ENCODE measurements at places on chromosomes 3 and 15.

- DNase-seq: no peak
Observed at GRCh38 chr15:42080186-42080918, 14.0 kb downstream of the PLA2G4D start.

GRCh38 chr3:196604548-196604947, 34.9 kb upstream of the NRROS start:
- no peak for DNase-seq

GRCh38 chr3:172868582-172869200, 118.2 kb downstream of the ECT2 start:
- no peak for DNase-seq

GRCh38 chr3:147418371-147418781, 9.2 kb downstream of the ZIC1 start:
- DNase-seq: no peak

GRCh38 chr15:66039117-66039871, 170.0 kb downstream of the RAB11A start:
- no peak for DNase-seq

- no peak for DNase-seq
Observed at GRCh38 chr3:176911579-176911978, 285.7 kb downstream of the TBL1XR1 start.

GRCh38 chr3:138297059-138297607, 32.5 kb downstream of the NME9 start:
- DNase-seq: no peak

DNA sequence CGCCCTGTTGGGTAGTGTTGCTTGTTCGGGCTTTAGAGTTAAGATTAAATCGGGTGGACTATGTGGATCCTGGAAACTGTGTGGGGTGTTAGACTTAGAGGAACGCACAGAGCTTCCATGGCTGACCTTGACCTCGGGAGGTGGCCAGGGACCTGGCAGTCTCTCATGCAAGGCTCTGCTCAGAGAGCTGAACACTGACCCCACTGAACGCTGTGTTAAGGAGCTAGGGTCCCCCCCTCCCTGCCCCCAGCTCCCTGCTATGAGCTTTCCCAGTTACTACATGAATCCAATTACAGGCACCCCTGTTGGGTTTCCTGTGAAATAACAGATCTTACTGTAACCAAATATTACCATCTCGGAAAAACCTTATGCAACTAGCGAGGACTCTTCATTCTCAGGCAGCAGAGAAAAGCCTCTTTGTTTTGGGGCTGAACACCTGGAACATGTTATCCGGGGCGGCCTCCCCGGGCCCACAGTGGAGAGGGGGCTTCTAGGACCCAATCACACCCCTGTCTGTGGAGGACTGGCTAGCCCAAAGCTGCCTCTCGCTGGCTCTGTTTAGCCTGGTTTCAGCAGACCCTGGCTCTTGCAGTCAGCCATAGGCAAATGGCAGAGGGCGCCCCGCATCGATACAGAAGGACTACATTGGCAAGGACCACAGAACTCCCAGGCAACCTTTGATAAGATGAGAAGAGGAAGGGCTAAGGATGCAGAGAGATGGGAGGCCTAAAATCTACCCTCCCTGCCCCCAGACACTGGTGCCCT, 25.8 kb upstream of the ALDH1A3 start:
- DNase-seq: no peak

DNA sequence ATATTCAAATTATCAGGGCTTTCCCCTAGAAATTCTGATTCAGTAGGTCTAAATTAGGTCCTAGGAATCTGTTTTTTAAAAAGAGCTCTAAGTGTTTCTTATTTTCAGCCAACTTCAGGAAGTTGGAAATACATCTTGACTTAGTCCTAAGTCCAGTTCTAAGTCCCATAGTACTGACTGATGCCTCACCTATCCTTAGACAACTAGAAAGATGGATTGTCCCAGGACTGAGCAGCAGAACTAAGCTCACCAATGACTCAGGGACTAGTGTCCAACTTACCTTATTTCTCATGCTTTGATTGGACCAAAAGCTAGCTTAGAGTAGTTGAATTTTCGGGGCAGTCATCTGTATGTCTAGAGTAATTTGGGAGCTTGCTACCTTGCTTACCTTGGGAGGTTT, 26.2 kb upstream of the C3orf38 start:
- DNase-seq: no peak

GRCh38 chr15:57640930-57641682, 49.4 kb downstream of the MYZAP start:
- peak; percentile 10 for DNase-seq

DNA sequence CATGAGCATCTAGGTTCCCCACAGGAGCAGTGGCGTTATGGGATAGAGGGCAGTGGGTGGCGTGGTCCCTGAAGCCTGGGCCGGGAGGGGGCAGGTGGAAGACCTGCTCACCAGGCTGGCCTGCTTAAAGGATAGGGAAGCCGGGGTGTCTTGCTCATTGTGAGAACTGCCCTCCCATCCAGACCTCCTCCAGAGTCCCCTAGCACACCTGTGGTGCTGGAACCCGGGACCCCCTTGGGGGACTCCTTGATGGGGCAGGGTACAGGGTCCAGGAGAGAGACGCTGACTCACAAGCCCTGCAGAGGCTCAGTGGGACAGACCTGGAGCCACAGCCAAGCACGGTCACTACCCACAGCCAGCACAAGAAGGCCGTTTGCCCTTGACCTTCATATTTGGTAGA, 2.8 kb upstream of the RHCG start:
- DNase-seq: no peak

GRCh38 chr3:183108470-183108869, 9.2 kb upstream of the MCCC1 start:
- no peak for DNase-seq

DNA sequence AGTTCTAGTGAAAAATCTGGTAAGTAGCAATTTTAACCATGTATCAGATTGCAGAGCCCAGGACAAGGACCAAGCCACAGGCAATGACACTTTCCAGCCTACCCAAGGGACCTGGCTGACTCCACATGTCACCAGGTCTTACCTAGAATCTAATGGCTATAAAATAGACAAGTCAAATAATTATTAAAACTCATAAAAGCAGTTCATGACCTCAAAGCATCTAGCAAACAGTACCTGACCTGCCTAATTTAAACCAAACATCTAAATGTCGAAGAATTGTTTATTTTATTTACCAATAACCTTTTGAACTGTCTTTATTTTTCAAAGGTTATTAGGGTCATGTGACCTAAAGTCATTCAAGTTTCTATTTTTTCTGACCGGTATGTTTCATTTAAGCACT, 35.6 kb upstream of the MKRN3 start:
- no peak for DNase-seq

GRCh38 chr3:66504850-66505641, 4.2 kb upstream of the LRIG1 start:
- no peak for DNase-seq

- DNase-seq: no peak
Observed at GRCh38 chr15:34070003-34070402, 31.0 kb upstream of the AVEN start.

DNA sequence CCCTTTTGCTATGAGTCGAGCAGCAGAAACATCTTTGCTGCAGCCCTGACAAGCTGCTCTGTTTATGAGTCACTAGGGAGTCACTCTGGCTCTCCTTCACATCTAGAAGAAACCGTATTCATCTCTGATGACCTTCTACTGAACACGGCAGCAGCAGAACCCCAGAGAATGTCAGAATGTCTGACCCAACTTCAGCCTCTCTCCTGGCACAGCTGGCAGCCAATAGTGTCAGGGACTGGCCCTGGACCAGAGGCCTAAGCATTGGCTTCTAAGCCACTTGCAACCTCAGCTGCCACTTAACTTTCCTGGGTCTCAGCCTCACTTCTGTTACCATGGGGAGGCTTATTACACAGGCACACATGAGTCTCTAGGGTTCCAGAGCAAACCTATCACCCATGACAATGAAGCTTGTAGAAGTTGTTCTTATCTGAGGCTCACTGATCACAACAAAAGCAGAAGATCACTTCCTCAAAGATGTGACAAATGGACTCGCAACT, 184.1 kb upstream of the TLE3 start:
- DNase-seq: no peak

DNA sequence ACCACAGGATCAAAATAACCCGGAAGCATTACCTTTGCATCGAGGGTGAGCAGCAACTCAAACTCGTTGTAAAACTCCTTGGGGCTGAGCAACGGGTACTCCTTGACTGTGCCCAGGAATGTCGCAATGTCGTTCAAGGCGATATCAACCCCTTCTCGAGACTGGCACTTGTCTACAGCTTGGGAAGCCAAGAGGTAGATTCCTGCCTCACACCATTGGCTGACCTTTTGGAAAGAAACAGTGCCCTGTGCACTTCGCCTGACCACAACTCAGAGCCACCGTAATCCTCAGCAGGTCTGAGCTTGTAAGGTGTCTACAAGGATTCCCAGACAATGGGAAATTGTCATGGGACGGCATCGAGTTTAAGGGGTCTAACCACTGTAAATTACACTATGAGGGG, 43.9 kb downstream of the B3GNT5 start:
- DNase-seq: no peak

- DNase-seq: peak; percentile 74
Observed at GRCh38 chr3:172040078-172040980, 951 bp downstream of the FNDC3B start.

DNA sequence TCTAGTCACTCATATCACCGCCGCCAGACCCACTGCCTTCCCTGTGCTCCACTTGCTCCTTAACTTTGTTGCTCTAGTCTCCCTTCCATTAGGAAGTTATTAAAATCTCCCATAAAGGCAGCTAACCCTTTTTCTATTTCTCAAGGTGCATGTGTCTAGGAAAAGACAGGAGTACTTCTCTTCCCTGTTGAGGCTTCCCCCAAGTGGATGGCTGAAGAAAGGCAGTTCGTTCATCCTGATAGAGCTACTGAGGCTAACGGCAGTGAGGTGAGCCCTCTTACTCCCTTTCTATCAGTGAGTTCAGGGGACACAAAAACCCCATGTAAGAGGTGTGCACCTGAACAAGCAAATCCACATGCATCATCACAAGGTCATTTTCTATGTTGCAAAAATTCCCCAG, 397.8 kb downstream of the IGSF11 start:
- no peak for DNase-seq

- no peak for DNase-seq
Observed at GRCh38 chr3:87002346-87002745, 11.4 kb upstream of the VGLL3 start.

DNA sequence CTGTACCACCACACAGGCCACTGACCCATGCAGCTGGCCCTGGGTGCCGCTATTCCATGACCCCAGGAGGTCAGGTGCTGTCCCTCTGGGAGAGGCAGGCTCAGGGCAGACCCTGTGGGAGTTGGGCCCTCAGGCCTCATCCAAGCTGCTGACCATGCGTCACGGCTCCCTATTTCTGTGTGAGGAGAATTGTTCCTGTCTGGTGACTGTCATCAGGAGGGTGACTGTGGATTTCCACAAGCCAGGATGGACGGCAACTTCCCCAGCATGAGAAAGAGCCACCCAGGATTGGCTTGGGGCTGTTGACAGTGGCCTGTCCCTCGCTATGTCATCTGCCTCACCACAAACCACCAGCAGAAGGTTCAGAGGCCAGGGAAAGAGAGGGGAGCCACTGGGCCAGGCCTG, 41.4 kb downstream of the ZDHHC19 start:
- no peak for DNase-seq

- peak; percentile 16 for DNase-seq
Observed at GRCh38 chr3:132726341-132726823, 4.2 kb upstream of the NPHP3 start.

DNA sequence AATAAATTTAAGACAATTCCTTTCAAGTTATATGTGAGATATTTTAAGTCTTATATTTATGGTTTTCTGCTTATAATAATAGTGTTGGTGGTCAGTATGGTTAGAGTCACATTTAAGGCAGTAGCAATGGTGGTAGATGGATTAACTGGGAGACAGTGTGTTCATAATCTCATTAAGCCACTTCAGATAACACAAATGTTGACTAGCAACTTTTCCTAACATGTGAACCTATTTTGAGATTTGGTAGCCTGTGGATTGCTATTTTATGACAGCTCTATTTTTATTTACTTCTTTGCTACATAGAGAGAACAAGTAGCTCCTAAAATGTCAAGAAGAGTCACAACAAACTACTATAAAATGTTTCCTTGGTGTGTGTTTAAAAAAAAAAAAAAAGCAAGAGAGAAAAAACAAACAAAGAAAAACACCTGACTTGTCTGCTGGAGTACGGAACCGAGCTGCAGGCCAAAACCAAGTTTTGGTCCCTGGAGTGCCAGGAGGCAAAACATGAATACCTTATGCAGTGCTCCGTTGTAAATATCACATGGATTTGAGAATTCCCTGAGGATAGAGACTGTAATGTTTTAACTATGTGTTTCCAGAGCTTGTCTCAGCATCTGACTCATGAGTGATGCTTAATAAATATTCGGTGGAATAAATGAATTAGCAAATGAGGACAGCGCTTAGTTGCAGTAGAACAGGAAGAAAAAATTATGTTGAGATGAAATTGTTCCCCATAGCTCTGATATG, 457.1 kb upstream of the ROBO2 start:
- DNase-seq: no peak

- DNase-seq: no peak
Observed at GRCh38 chr15:88255484-88256278, 858 bp downstream of the NTRK3 start.

GRCh38 chr3:149541091-149541491, 66.6 kb downstream of the TM4SF4 start:
- DNase-seq: peak; percentile 71

All from RCC 7860 (cell line).